ENCODE measurements at places on chromosomes 3 and 15. TPM values are rescaled to one million over a fixed set of nuclear protein-coding genes. Genes with fewer than 3 reads are reported as not detected.

- no peaks in the 10 kb centered on the region for H3K36me3 ChIP-seq
- peaks cover 13% of the 10 kb centered on the region for H3K4me1 ChIP-seq
- no peaks in the 10 kb centered on the region for H3K27me3 ChIP-seq
- no peak for DNase-seq
- peak overlapping the region; percentile 42 for H3K27ac ChIP-seq
Measured at GRCh38 chr3:94158512-94158911, 95.7 kb downstream of the NSUN3 start.

DNA sequence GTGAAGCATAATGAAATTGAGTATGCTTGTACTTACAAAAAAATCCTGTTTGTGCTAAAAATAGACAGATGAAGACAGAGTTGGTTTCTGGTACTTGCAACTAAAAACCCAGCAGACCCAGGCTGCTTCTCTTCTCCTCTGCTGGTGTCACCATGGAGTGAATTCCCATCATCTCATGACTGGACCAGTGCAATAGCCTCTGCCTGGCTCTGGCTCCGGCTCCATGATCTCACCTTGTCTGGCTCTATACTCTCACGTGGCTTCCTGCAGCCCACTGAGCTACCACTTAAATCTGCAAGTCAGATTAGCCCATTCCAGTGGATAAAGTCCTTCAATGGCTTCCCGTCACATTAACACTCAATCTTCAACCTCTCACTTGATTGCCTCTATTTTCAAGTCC lies 129.2 kb upstream of the CADPS start:
- no peaks in the 10 kb centered on the region for H3K36me3 ChIP-seq
- no peak overlapping the region for H3K4me3 ChIP-seq
- no peaks in the 10 kb centered on the region for H3K4me1 ChIP-seq
- no peak for DNase-seq
- no peak overlapping the region for H3K27ac ChIP-seq
- no peaks in the 10 kb centered on the region for H3K27me3 ChIP-seq

DNA sequence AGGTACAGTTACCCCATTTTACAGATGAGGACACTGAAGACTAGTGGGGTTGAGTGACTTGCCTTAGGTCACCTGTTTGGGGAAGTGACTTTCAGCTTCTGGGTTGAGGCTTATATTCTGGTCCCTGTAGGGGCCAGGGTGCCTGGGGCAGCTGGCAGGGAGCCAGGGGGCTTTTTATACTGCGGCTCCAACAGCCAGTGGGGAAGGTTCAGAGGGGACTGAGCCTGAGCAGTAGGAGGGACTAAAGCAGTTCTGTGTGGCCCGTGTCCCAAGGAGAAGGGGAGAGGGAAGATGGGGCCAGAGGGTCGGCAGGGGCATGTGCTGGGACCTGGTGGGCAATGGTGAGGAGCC lies 37.7 kb downstream of the SLC6A6 start:
- H3K4me3 ChIP-seq: no peak overlapping the region
- H3K4me1 ChIP-seq: peaks cover 42% of the 10 kb centered on the region
- H3K27ac ChIP-seq: no peak overlapping the region

The TRAIP gene
- 8.1 TPM for polyA plus RNA-seq

The NRROS gene
- polyA plus RNA-seq: 0.19 TPM

Measured in SK-N-SH (cell line).